Inflammatory macrophage treated with lipopolysaccharide for 4 hours (primary cell): ENCODE measurements at places on chromosomes 5 and 9.

GRCh38 chr9:86541014-86541570 is 186.9 kb upstream of the TUT7 start:
- DNase-seq = no peak

DNA sequence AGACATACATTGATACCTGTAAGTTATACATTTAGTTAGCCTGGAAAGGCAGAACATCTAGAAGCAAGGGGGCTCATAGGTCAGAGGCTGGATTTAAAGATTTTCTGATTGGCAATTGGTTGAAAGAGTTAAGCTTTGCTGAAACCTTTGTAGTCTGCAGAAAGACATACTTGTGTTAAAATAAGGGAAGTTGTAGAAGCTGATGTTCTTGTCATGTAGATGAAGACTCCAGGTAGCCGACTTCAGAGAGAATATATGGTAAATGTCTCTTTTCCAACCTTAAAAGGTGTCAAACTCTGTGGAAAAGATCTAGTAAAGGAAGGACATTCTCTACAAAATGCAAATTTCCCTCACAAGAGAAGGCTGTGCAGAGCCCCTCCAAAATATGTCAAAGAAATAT is 62.9 kb upstream of the ADAMTS16 start:
- DNase-seq = no peak

- DNase-seq = peak; percentile 89
Measured at GRCh38 chr5:96079075-96079474, 117.4 kb upstream of the ELL2 start.

DNA sequence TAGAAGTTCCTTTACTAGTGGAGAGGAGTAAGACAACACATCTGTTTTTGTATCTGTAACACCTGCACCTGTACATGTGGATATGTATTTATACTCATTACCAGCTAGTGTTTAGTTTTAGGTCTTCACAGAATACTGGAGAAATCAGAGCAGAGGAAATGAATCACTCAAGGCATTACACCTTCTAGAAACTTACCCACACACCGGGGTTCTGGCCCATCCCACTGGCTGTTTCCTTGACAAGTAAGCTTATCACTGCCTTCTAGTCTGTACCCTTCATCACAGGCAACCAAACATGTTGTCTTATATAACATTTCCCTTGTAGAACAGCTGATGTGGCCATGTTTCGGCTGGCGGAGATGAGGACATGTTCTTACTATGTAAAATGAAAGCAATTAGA is 76.7 kb downstream of the SVEP1 start:
- DNase-seq = no peak

DNA sequence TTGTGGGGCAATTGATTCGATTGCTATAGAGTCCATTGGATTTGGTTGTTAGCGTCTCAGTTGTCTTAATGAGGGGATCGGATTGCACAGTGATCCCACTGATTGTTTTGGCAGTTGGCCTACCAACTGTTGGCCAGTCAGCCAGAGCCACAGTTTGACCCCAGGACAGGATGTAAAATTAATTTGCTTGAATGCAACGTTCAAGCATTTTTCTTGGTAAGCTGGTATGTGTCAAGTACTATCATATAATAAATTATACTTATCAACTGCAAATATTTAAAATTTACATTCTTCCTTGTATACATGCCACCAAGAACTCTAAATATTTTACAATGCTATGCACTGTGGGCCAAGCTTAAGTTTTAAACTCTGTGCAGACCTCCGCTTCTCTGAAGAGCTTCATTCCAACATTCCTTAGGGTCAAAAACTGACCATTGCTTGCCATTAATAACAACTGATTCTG is 80.4 kb upstream of the OSMR start:
- no peak for DNase-seq

DNA sequence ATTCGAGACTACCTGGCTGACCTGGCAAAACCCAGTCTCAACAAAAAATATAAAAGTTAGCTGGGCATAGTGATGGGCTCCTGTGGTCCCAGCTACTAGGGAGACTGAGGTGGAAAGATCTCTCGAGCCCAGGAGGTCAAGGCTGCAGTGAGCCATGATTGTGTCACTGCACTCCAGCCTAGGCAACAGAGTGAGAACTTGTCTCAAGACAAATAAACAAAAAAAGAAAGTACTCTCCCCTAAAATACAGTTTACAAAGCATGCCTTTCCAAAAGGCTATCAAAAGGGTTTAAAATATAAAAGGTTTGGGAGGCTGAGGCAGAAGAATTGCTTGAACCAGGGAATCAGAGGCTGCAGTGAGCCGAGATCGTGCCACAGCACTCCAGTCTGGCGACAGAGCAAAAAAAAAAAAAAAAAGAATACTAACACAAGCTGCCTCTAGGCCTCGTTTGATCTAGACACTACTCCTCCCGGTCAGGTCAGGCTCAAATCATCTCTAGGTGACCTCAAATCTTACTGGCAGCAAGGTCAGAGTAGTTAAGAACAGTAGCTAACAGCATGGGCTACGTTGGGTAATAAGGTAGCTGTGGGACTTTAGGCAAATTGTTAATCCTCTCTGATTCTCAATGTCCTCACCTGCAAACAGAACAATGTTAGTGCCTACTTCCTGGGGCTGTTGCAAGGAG is 9.3 kb downstream of the NAIF1 start:
- no peak for DNase-seq

- no peak for DNase-seq
Measured at GRCh38 chr9:126327006-126327713, 531 bp downstream of the MVB12B start.

GRCh38 chr9:113899205-113899604 is 23.1 kb downstream of the ZNF618 start:
- DNase-seq = no peak

DNA sequence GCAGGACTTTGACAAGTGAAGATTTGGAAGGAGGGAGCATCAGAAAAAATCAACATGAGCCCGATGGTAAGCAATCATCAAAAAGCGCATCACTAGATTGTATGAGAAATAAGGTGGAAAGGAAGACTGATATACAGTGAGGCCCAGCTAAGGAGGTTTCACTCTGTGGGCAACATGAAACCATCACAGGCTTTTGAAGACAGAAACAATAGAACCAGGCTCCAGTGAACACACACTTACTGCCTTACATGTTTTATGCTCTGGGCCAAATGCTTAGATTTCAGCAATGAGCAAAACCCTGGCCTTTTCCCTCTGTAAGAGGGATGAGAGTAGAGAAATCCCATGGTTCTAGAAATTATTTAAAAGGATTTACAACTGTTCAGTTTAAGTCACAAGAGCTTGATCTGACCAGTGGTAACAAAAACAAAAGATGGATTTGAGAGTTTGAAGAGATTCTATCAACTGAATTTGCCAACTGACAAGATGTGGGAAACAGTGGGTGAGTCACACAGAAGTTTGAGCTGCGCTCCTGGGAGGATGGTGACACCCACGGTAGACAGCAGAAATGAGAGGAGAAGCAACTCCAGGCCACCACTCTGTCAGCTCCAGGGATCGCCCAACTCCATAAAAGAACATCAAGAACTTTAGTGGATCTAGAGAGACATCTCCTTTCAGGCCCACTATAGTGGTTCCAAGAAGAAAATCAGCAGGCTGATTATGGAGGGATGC is 261.8 kb downstream of the MCTP1 start:
- DNase-seq = peak; percentile 74

DNA sequence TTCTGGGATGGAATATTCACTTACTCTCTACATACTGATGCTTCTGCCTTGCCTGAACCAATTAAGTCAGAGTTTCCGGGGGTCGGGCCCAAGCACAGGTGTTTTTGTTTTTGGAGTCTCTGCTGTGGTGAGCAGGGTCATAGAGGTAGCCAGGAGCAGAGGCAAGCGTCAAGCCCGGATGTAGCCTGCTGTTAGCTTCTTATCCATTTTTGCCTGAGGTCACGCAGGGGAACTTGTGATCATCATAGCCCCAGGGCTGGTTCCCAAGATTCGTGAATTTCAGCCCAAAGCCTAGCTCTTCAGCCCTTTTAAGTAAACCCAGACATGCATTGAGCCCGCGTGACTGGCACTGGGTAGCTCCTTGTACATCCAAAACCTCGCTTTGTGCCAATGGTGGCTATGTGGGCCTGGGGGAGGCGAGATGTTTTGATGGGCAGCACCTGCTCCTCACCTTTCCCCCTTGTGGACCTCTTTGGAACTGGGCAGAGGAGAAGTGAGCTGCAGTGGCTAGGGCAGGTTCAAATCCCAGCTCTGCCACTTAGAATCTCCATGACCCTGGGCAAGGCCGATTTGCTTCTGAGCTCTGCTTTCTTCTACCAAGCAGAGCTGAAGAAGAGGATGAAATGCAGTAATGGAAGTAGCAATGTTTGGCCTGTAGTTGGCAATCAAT is 33.7 kb downstream of the FGF18 start:
- no peak for DNase-seq

DNA sequence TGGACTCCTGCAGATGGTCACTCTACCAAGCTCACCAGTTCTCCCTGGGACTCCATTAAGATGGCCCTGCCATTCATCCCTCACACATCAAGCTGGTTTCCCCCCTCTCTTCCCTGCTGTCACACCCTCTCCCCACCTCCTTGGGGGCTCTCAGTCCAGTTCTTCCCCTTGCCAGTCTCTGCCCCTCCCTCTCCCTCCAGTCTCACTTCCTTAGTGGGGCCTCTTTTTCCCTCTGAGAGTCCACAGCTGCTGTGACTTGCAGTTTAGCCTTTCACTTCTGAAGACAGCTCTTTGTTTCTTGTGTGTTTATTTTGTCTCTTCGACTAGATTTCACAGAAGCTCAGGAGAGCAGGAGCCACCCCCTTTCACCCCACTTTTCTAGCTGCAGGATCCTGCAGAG is 10.5 kb downstream of the DOCK2 start:
- DNase-seq = peak; percentile 72

- no peak for DNase-seq
Measured at GRCh38 chr5:102200861-102201260, 95.2 kb downstream of the SLCO4C1 start.

DNA sequence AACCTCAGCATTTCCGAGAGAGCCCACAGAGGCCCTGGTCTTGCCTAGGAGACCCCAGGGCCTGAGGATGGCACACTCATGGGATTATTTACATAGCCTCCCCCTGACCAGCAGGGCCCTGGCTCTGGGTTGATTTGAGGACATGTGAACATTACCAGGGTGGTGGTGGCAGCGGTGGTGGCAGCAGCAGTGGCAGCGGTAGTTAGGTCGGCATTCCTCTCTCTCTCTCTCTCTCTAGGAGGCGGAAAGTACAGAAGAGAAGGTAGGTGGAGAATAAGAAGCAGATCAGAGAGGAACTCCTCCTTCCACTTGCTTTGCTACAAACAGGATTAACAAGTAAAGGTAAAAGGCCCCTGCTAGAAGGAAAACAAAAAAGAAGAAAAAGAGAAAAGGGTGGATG is 39.3 kb downstream of the B4GALT1 start:
- no peak for DNase-seq

GRCh38 chr5:102290004-102290403 is 6.1 kb downstream of the SLCO4C1 start:
- no peak for DNase-seq

- DNase-seq = no peak
Measured at GRCh38 chr9:23438299-23438907, 387.6 kb downstream of the ELAVL2 start.

DNA sequence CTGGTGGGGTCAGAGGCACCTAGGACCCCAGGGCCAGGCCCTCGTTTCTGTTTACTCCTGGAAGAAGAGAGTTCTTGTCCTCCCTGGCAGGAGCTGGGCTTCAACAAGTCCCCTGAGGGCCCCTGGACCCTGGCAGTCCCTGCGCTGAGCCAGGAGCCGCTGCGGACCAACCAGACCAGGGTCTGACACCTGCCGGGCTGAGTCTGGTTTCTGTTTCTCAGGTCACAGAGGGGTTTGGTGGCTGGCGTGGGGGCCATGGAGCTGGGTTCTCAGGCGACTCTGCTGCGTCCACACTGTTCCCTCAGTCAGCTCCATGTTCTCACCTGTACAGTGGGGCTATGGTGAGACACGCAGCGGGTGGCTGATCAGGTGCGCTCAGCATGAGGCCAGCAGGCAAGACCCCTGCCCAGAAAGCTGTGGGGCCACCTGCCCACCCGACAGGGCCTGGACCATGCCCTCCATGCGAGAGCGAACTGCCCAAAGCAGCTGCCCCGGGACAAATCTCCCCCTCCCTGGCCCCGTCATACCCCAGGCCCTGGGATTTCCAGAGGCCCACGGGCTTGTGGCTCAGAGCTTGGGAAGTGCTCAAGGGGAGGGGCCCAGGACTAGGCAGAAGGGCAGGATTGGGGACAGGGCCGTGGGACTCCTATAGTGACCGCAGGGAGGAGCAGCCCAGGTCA is 17.9 kb upstream of the NOTCH1 start:
- DNase-seq = peak; percentile 79

DNA sequence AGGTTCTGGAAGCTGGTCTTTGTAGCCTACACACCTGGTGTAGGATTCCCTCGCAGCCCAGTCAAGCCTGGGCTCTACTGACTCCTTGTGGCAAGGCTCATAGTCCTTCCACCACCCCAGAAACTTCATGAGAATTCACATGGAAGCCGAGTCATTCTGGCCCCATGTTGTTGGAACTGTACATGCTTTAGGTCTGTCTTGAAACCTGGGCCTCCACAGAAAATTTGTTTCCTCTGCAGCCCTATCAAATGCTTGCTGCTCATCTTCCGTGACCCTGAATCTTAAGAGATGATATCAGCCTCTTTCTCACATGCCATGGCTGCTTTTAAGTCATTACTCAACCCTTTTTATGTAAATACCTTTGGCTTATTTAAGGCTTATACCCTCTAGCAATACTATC is 113.4 kb upstream of the GRHPR start:
- peak; percentile 3 for DNase-seq

DNA sequence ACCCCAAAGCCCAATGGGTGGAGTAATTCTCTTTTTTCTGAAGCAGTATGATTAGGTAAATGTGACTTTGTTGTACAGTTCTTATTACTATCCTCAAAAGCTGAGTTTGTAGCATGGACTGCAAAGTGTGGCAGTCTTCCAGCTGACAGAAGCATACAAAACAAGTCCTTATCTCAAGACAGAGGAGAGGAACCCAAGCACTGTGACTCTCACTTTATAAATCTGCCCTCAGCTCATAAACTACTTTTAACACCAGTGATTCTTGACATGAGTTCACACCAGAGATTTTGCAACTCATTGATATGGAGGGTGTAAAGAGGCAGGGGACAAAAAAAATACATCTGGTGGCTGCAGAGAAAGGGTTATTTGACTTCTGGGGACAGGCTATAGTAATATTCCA is 251.6 kb downstream of the NTRK2 start:
- DNase-seq = no peak

- no peak for DNase-seq
Measured at GRCh38 chr9:26722755-26723154, 169.8 kb downstream of the CAAP1 start.

GRCh38 chr5:91976451-91976850 is 593.3 kb upstream of the ARRDC3 start:
- DNase-seq = no peak
